GM23338 (cell line): ENCODE measurements at places on chromosomes 1 and 21.
A peak's percentile ranks its signal among the peaks of the same experiment; 100 is the strongest.

DNA sequence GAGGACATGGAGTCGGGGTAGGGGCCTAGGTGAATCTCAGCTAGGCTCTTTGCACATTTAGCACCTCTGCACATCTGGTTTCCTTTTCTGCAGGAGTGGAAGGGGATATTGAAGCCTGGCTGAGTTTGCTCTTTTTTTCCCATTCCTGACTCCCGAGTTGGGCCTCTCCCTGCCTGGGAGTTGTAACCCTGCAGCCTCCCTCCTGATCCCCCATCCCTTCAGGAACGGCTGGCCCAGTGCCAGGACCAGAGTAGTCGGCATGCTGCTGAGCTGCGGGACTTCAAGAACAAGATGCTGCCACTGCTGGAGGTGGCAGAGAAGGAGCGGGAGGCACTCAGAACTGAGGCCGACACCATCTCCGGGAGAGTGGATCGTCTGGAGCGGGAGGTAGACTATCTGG lies 836 bp downstream of the OLFML3 start:
- no peak for DNase-seq

DNA sequence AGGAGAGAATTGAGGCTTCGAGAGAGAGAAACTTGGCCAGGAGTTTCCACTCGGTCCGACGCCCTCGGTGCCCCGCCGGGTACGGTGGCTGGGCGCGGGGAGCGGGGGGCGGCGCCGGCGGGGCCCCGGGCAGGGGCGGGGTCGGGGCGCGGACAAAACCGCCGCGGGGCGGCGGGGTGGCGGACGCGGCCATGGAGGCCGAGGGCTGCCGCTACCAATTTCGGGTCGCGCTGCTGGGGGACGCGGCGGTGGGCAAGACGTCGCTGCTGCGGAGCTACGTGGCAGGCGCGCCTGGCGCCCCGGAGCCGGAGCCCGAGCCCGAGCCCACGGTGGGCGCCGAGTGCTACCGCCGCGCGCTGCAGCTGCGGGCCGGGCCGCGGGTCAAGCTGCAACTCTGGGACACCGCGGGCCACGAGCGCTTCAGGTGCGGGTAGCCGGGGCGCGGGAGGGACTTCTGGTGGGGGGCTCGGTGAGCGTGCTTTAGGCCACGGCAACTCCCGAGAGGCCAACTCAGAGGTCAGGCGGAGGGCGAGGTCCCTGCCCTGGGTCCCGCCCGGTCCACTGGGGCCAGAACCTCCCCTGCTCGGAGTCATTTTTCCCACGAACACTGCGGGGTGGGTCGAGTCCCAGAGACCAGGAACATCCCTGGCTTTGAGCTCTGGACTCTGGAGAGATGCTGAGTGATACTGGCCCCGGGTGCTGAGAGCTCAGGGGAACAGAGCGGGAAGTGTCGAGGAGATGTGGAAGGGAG lies 431 bp downstream of the RAB42 start:
- DNase-seq, result peak; percentile 42

GRCh38 chr1:8878448-8878697 lies at the start of gene ENO1:
TSS of gene ENO1 (minus strand) at chr1:8878686. CDS start at chr1:8874908, 3,778 bp downstream.
- DNase-seq, result no peak

- no peak for DNase-seq
Measured at GRCh38 chr1:61439234-61439633, 285.7 kb downstream of the TM2D1 start.

- no peak for DNase-seq
Measured at GRCh38 chr1:175157200-175157599, 35.4 kb downstream of the KIAA0040 start.

- peak; percentile 97 for DNase-seq
Measured at GRCh38 chr1:203290261-203291089, 14.8 kb upstream of the BTG2 start.

GRCh38 chr1:110615548-110616130 lies 9.5 kb upstream of the KCNA2 start:
- DNase-seq, result peak; percentile 90

DNA sequence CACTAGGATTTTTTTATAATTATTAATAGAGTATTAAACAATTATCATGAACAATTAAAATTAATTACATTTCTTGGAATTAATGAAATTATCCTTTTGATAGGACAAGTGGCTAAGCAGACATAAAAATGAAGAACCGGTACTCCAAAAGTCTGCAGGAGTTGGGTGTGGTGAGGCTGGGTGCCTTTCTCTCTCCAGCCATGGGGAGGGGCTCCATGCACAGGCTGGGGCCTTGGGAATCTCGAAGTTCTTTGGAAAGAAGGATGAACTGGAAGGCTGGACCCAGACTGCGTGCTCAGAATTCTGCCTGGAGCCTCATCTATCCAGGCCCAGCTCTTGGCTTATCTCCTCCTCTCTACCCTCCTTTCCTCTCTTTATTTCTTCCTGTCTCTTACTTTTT lies 94.1 kb downstream of the ACTL8 start:
- DNase-seq, result peak; percentile 45

GRCh38 chr1:43436371-43436770 lies 17.4 kb downstream of the HYI start:
- no peak for DNase-seq

DNA sequence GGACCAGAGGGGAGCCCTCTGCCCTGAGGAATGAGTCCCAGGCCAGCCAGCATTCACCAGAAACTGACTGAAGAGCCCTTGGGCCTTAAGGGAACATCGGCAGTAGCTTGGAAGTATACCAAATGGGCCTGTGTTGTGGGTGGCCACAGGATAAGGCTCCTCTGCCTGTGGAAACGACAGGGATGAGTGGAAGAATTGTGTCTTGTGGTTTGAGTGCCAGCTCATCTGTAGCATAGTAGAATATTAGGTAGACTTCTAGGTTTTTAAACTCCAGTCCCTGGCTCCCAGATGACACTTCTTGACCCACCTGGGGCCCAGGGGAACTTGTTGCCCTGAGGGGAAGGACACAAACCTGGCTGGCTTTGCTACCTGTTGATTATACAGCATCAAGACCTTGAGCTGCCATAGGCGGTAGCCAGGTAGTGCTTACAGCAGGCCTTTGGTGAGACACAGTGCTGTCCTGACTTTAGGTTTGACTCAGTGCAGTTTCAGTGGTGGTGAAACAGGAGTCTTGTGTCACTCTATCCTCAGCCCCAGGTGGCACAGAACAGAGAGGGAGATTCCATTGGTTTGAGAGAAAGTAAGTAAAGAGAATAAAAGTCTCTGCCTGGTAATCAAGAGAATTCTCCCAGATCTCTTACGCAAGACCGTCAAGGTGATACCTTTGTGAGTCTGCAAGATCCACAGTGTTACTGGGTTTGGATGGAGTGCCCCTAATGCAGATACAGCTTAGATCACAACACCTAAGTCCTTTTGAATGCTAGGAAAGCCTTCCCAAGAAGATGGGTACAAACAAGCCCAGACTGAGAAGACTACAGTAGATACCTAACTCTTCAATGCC lies 50.2 kb downstream of the RABGAP1L start:
- no peak for DNase-seq

DNA sequence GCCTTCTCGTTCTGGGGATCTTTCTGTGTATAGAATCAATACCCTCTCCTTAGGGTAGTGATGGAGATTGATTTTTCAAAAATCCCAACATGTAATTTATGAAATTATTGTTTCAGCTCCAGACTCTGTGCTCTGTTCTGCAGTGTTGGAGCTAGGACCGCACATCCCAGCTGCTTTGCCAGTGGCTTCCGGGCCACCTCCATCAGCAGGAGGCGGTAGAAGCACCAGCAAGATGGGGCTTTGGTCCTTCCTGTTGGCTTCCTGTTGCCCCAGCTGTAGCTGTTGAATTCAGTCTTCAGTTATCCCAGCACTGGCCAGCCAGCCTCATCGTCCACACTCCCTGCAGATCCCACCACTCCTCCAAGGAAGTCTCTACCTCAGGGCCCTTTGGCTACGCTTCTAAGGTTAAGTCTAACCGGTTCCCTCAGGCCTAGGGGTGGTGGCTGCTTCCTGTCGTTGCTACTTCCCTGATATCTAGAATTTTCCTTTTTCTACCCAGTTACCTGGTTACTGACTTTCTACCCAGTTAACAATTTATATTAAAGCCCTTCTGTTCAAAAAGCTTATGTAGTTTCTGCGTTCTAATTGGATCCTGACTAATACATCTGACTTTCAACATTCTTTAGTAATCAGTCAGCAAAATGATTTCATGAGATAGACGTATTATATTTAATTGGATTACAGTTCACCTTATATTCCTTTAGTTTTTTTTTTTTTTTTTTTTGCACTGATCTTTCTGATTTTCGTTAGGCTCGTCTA lies 24.6 kb downstream of the GALNT2 start:
- DNase-seq, result no peak

GRCh38 chr1:231266811-231267322 lies 25.9 kb downstream of the GNPAT start:
- no peak for DNase-seq

GRCh38 chr21:26843933-26844257 lies 1.3 kb downstream of the ADAMTS1 start:
- peak; percentile 30 for DNase-seq

GRCh38 chr1:20125100-20125499 lies 5.8 kb upstream of the PLA2G2D start:
- DNase-seq, result no peak

DNA sequence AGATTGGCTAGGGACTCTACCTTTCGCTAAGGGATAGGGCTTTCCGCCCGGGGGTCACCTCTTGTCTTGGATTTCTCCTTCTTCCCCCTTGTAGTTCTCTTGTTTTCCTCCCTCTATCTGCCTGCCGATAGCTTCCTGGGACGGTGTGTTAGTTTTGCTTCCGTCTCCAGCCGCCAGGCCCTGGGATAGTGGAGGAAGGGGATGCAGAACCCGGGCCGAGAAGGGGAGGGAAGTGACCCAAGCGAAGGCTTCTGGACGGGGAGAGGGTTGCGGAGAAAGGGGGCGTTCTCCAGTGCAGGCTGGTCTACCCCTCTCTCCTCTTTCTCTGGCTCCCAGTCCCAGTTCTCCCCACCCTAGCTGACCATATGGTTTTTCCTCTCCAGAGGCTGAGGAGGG lies 871 bp downstream of the TUFT1 start:
- DNase-seq, result peak; percentile 82

DNA sequence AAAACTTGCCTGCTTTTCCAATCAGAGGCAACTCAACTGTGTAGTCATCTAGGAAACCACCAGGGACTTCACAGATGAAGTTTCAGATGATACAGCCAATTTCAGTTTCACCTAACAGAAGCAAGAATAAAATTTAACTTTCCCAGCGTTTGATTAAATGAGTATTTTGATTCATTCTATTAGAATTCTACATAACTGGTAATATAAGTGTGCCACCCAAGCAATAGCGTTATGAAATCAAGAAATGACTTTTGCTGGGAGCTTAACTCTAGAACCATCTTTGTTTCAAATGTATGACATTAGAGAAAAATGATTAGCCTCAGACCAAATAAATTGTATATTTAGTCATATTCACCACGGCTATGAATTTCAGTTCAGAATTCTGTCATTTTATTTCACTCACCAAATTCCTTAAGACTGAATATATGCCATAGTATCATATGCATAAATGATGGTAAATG lies 239.3 kb downstream of the NRIP1 start:
- DNase-seq, result no peak

- no peak for DNase-seq
Measured at GRCh38 chr1:218421531-218421930, 76.4 kb downstream of the TGFB2 start.
